ENCODE measurements at places on chromosomes 16 and 17. TPM values are rescaled to one million over a fixed set of nuclear protein-coding genes. Genes with fewer than 3 reads are reported as not detected.

NGFR gene
- total RNA-seq: 11.3 TPM

GAST gene
- not detected for total RNA-seq

SEPTIN12 gene
- total RNA-seq: not detected

HIGD1B gene
- not detected for total RNA-seq

PHB1 gene
- 375 TPM for total RNA-seq

CDC6 gene
- 87.9 TPM for total RNA-seq

KCNH6 gene
- total RNA-seq: 2.3 TPM

Data from WTC11 (cell line).